Cardiac atrium fibroblast (primary cell): ENCODE measurements at places on chromosomes 5 and 9. TPM values are rescaled to one million over a fixed set of nuclear protein-coding genes. Genes with fewer than 3 reads are reported as not detected.

SLC4A9 gene
- not detected in 2 replicates for total RNA-seq

DPYSL3 gene
- total RNA-seq: 36.6 and 58.2 TPM in 2 replicates

OLFML2A gene
- total RNA-seq: 0.49 and 0.90 TPM in 2 replicates

DNAJA1 gene
- total RNA-seq: 45.3 and 72.1 TPM in 2 replicates

ARHGEF37 gene
- 6.3 and 8.7 TPM in 2 replicates for total RNA-seq

ZNF883 gene
- 1.8 and 2.0 TPM in 2 replicates for total RNA-seq

OBP2B gene
- total RNA-seq: not detected in 2 replicates

CTXN3 gene
- not detected in 2 replicates for total RNA-seq

SPATA31A7 gene
- total RNA-seq: not detected in 2 replicates

CYLC2 gene
- total RNA-seq: not detected in 2 replicates

FRMD3 gene
- 2.3 and 3.7 TPM in 2 replicates for total RNA-seq

NMRK1 gene
- 17.8 and 23.6 TPM in 2 replicates for total RNA-seq

CNTNAP3 gene
- 2.6 and 6.7 TPM in 2 replicates for total RNA-seq

ITGA2 gene
- 4.9 and 10.5 TPM in 2 replicates for total RNA-seq

DBH gene
- total RNA-seq: not detected in 2 replicates

ZNF354C gene
- total RNA-seq: 3.4 and 3.8 TPM in 2 replicates

PPWD1 gene
- 23.6 and 26.6 TPM in 2 replicates for total RNA-seq

SNCAIP gene
- total RNA-seq: 0.65 TPM in 1 of 2 replicates, not detected in the other

GRXCR2 gene
- not detected in 2 replicates for total RNA-seq

TMEM171 gene
- total RNA-seq: 9.9 and 12.5 TPM in 2 replicates

SLC6A3 gene
- total RNA-seq: not detected in 2 replicates

SMIM33 gene
- not detected in 2 replicates for total RNA-seq

TRIP13 gene
- total RNA-seq: 6.1 and 11.7 TPM in 2 replicates

HK3 gene
- 0.65 TPM in 1 of 2 replicates, not detected in the other for total RNA-seq

SLC1A1 gene
- total RNA-seq: 40.5 and 58.3 TPM in 2 replicates

PCDHGA9 gene
- 1.4 and 2.6 TPM in 2 replicates for total RNA-seq

SLC6A7 gene
- not detected in 2 replicates for total RNA-seq

SLC6A19 gene
- not detected in 2 replicates for total RNA-seq

SLIT3 gene
- 13.2 and 31.9 TPM in 2 replicates for total RNA-seq

DROSHA gene
- 23.2 and 25.8 TPM in 2 replicates for total RNA-seq

LURAP1L gene
- total RNA-seq: 7.6 and 16.2 TPM in 2 replicates

AGXT2 gene
- not detected in 2 replicates for total RNA-seq

KLF9 gene
- total RNA-seq: 44.4 and 47.3 TPM in 2 replicates

JADE2 gene
- 54.9 and 75.7 TPM in 2 replicates for total RNA-seq

PCDHGB1 gene
- 0.36 and 0.81 TPM in 2 replicates for total RNA-seq

CER1 gene
- not detected in 2 replicates for total RNA-seq

IL33 gene
- total RNA-seq: 148 and 185 TPM in 2 replicates

LHX3 gene
- not detected in 2 replicates for total RNA-seq

PPP3R2 gene
- total RNA-seq: not detected in 2 replicates

ANGPTL2 gene
- 52.0 and 71.5 TPM in 2 replicates for total RNA-seq

PCSK5 gene
- 7.4 and 9.7 TPM in 2 replicates for total RNA-seq

RIOK2 gene
- 13.8 and 16.2 TPM in 2 replicates for total RNA-seq

RPL37 gene
- 51.6 and 62.5 TPM in 2 replicates for total RNA-seq

SCGB3A2 gene
- not detected in 2 replicates for total RNA-seq

PSAT1 gene
- total RNA-seq: 179 and 182 TPM in 2 replicates

CXCL14 gene
- total RNA-seq: not detected in 2 replicates

CNTNAP3B gene
- 4.5 and 8.5 TPM in 2 replicates for total RNA-seq

C6 gene
- total RNA-seq: 24.5 and 26.9 TPM in 2 replicates

ANKRD18B gene
- total RNA-seq: not detected in 2 replicates
